ENCODE measurements at places on chromosomes 5 and 9. TPM values are rescaled to one million over a fixed set of nuclear protein-coding genes. Genes with fewer than 3 reads are reported as not detected.

The RNF180 gene
- 20.9 TPM for total RNA-seq

- H3K27ac ChIP-seq = no peak overlapping the region
- H3K4me1 ChIP-seq = no peaks in the 10 kb centered on the region
- H3K4me3 ChIP-seq = no peak overlapping the region
- H3K36me3 ChIP-seq = no peaks in the 10 kb centered on the region
- no peak for DNase-seq
Observed at GRCh38 chr9:69637193-69637816, 34.9 kb downstream of the APBA1 start.

- no peaks in the 10 kb centered on the region for H3K36me3 ChIP-seq
- no peak overlapping the region for H3K27ac ChIP-seq
- no peak overlapping the region for H3K4me3 ChIP-seq
- H3K4me1 ChIP-seq = no peaks in the 10 kb centered on the region
- DNase-seq = no peak
Observed at GRCh38 chr9:13879011-13879410, 434.9 kb downstream of the NFIB start.

DNA sequence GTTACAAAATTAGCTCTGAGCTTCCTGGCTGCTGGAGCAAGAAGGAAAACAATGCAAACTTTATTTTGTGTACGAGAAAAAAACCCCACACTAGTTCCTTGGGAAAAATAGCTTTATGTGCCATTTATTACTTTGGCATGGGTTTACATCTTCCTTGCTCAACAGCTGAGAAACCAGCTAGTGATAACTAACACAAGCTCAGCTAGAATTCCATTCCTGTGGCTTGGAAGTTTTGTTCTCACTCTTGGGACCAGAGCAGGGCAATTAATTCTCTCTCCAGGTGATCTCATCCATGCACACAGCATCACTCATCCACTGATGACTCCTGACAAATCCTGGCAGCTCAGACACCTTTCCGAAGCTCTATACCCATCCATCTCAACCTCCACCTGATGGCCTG, 104.1 kb downstream of the CRB2 start:
- no peaks in the 10 kb centered on the region for H3K4me1 ChIP-seq
- no peak for DNase-seq
- H3K4me3 ChIP-seq = no peak overlapping the region
- H3K36me3 ChIP-seq = no peaks in the 10 kb centered on the region

GRCh38 chr9:122039234-122039633, 53.9 kb downstream of the TTLL11 start:
- peaks cover 13% of the 10 kb centered on the region for H3K36me3 ChIP-seq
- H3K4me3 ChIP-seq = no peak overlapping the region
- H3K27me3 ChIP-seq = no peaks in the 10 kb centered on the region
- DNase-seq = no peak
- no peaks in the 10 kb centered on the region for H3K4me1 ChIP-seq

Data from suprapubic skin (tissue), 4 donors.